Jurkat, Clone E6-1 (cell line): ENCODE measurements at places on chromosomes 2 and 18.

DNA sequence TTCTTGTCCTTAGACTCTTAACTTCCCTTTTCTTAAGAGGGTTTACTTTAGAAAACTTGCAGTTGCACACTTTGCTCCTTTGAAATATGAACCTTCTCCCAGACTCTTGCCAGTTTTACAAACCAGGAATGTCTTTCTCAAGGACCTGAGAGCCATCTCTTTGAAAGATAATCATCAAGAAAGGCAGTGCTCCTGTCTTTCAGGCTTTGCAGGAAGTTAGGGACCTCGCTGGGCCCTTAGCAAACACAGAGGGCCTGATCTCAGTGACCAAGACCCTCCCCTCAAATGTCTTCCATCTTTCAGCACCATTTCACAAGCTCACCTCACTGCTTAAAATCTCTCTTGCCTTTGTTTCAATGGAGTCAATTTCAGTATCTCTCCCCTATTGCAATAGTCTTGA, 32.0 kb upstream of the NYAP2 start:
- no peak for DNase-seq

DNA sequence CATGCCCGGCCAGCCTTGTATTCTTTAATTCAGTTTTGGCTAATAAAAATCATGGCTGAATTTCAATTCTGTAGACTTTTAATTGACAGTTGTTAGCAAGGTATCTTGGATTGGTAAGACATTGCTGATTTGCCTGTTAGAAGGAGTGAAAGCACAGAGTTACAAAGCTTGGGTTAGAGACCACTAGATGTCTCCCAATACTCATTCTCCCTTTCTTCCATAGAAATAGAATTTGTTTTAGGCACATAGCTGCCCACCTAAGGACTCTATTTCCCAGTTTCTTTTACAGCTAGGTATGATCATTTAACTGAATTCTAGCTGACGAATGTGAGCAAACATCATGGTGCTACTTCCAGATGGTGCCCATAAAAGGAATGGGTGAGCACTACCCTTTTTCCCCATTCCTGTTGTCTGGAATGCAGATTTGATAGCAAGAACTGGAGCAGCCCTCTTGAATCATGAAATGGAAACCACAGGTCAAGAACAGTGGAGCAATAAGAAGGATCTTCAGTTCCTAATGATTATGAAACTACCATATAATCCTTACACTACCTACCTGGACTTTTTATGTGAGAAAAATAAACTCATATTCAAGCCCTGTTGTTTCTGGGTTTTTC, 17.5 kb downstream of the PECR start:
- DNase-seq = no peak

DNA sequence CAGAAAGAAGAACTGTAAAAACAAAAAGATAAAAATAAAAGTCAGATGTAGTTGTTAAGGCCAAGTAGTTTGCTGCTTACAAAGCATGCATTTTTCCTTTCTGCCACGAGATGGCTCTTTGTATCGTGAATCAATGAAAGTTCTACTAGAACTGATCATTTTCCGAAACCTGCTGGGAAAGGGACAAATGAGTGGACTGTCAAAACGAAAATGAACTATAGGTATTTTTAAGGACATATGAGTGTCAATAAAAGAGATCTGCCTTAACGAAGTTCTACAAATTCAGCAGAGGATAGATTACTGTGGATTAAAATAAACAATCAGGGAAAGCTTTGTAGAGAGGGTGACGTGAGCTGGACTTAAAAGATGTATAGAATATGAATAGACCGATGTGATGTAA, 15.0 kb upstream of the ELOA2 start:
- peak; percentile 39 for DNase-seq

DNA sequence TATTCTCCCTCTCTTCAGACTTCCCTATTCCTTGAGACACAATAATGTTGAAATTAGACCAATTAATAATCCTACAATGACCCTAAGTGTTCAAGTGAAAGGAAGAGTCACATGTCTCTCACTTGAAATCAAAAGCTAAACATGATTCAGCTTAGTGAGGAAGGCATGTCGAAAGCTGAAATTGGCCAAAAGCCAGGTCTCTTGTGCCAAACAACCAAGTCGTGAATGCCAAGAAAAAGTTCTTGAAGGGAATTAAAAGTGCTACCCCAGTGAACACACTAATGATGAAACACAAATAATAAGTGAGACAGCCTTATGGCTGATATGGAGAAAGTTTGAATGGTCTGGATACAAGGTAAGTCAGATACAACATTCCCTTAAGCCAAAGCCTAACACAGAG, 115.4 kb downstream of the PXDN start:
- DNase-seq = no peak

- no peak for DNase-seq
These were observed 91.5 kb downstream of the ACTR2 start for GRCh38 chr2:65319072-65319673.

GRCh38 chr2:66845307-66845706, 410.4 kb downstream of the MEIS1 start:
- DNase-seq = no peak

DNA sequence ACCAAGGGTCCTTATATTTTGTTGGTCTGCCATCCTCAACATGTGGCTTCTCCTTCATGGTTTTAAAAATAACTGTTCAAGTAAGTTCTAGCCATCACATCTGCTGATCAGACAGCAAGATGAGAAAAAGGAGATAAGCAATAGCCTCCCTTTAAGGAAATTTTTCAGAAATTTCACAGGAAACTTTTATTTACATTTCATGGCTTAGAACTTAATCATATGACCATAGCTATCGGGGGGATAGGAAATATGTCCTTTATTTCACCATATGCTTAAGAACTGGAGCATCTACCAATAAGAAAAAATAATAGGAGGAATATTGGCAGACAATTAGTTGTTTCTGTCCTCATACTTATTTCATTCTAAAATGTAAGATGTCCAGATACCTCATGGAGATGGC, 16.2 kb downstream of the ATF2 start:
- no peak for DNase-seq

- no peak for DNase-seq
These were observed 19.4 kb downstream of the OTOF start for GRCh38 chr2:26458365-26459042.
